ENCODE measurements at places on chromosomes 7 and 10.

GRCh38 chr10:125089469-125089868 lies 70.9 kb downstream of the CTBP2 start:
- DNase-seq = no peak

DNA sequence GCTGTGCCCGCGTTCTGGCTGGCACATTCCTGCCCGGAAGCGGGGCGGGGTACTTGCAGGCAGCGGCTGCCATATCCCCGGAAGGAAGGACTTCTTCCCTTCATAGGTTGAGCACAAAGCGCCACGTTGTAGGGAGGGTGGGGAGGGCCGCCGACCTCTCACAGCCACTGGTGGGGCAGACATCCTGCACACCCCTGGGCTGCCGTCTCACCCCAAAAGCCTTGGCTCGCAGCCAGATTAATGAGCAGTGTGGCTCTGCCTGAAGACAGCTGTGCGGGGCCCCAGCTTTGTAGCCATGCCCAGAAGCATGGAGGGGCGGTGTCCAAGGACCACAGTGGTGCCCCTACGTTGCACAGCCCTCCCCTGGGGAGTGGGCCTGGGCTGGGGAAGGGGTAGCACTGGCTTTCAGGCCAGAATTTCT lies 54.3 kb upstream of the DPYSL4 start:
- no peak for DNase-seq

DNA sequence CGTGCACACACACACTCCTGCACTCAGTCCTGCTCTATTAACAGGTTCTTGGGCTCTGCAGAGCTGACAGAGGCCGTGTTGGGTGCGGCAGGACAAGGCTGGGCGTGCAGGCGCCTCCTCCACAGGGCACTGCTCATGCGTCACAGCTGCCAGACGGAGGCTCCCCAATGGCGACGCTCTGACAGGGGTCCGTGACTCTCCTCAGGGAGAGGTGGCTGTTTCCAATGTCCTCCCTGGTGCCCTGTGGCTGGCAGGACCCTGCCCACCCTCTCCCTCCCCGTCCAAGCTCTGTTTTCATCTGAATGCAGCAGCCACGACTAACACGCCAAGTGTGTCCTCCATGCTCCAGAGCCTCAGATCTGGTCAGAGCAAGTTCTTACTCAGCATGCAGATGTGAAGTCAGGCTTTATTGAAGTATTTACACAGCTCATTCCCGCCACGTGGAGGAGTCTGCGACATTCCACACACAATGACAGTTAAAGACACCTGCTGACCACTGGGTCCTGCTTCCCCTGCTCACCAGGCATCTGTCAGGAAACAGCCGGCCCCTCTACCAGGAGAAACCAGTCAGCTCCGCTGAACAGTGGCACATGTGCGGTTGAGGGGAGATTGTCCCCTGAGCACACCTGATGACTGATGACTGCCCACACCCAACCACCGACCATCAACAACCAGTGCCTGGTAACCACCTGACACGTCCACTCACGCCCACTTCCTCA lies 116.7 kb downstream of the VIPR2 start:
- no peak for DNase-seq

GRCh38 chr7:47967123-47967522 lies 12.3 kb downstream of the HUS1 start:
- DNase-seq = no peak

- DNase-seq = no peak
Observed at GRCh38 chr7:137593115-137593711, 249.7 kb upstream of the PTN start.

DNA sequence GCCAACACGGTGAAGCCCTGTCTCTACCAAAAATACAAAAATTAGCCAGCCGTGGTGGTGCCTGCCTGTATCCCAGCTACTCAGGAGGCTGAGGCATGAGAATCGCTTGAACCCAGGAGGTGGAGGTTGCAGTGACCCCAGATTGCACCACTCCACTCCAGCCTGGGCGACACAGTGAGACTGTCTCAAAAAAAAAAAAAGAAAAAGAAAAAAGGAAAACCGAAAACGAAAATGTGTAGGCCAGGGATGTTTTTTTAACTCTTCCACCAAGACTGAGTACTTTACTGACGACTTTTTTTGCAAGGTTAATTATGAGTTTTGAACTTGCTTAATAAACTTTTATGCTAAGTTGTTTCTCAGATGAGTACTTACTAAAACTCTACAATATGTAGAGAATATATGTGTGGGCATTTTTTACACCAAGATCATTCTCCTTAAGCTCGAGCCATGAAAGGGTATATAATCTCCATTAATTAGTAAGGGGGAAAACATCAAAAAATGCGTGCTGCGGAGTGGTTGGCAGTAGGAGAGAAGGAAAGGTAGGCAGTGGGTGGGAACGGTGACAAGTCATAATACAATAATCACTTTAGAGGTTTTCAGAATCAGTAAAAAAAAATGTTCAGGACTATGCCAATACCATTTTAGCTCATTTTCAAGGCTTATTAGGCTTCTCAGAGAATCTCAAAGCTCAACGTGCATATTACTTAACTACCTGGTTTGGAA lies 8.6 kb upstream of the ADRB1 start:
- no peak for DNase-seq

DNA sequence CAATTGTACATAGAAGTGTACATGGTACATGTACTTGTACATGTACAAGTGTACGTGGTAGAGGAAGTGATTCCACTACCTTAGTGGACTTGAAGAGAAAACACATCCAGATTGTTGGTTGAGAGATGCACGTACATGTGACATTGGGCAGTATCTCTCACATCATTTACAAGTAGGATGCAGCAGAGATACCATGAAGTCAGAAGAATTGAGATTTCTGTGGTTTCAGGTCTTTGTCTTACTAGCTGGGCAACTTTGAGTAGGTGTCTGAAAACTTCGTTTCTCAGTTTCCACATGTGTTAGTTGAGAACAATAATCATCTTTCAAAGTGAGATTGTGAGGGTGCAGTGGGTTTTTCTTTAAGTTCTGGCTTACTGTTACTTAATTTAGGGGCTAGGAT lies 21.5 kb downstream of the CLDN12 start:
- no peak for DNase-seq

GRCh38 chr7:55533050-55533728 lies 39.1 kb downstream of the VOPP1 start:
- peak; percentile 89 for DNase-seq

DNA sequence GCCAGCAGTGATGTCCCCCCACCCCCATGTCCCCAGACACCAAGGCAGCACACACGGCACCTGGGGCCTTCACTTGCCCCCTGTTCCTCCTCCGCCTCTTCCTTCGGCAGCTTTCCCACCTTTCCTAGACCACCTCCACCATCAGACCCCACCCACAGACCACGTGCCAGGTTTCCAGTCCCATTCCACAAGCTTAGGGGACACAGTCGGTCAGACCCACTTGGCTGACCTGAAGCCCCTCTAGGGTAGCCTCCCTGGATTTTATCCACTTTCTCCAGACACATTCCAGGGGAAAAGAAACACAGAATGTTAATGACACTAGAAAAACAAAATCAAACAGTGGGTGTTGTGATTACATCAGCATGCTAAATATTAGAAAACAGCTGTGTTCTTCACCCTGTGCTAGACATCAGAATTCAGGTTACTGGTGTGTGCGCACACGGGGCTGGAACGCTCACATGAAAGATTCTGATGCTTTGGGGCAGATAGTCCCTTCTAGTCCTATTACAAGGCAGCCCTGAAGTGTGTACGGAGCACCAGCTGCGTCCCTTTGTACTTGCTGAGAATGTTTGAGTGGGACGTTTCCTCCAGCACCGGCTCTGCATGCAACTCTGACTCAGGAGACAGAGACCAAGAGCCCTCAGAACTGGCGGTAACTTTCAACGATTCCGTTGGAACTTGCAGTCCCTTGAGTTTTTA lies 75.5 kb upstream of the PPP2R2D start:
- DNase-seq = no peak

- no peak for DNase-seq
Observed at GRCh38 chr7:134420424-134421125, 38.3 kb downstream of the AKR1B1 start.

DNA sequence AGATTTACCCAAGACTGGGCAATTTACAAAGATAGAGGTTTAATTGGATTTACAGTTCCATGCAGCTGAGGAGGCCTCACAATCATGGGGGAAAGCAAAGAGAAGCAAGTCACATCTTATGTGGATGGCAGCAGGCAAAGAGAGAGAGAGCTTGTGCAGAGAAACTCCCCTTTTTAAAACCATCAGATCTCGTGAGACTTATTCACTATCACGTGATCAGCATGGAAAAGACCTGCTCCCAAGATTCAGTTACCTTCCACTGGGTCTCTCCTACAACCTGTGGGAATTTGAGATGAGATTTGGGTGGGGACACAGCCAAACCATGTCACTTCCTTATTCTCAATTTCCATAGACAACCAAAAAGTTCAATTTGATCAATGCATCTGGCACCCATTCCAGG lies 24.9 kb upstream of the NOBOX start:
- DNase-seq = no peak

- DNase-seq = no peak
Observed at GRCh38 chr10:60172363-60172990, 217.2 kb downstream of the ANK3 start.

DNA sequence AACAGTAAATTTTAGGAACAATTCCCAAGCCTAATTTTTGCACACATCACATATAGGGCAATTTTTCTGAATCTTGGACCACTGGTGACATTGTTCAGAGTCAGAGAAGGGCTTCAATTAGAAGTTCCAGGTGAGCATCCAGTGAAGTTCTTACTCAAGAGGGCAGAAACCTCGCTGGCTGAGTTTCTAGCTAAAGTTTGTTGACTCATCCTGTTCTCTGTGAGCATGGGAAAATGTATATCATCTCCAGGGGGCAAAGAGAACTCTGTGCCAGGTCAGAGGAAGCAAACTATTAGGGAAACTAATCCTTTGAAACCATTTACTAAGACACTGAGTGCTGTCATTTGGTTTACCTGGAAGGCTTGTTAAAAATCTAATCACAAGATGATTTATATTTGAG lies 695.6 kb upstream of the IGFBP3 start:
- no peak for DNase-seq
